CD8-positive, alpha-beta T cell (primary cell): ENCODE measurements at places on chromosomes 5 and 9. TPM values are rescaled to one million over a fixed set of nuclear protein-coding genes. Genes with fewer than 3 reads are reported as not detected.

- no peak for DNase-seq
These were observed 152.9 kb downstream of the PIK3R1 start for GRCh38 chr5:68368311-68369022.

DNA sequence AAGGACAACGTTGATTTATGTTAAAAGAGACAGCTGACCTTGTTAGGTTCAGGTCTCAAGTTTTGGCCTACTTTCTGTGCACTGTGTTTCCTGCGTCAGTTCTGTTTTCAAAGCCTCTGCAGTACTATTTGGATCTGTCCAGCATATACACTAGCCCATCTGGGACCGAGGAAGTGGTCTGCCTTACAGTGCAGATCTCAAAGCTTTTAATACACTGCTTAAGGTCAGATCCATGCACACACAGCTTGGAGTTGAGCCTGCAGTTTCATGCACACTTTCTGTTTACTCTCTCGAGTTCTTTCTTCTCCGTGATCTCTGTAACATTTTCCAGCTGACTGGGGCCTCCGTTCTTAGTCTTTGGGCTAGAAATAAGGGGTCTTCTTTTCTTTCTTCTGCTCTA lies 24.1 kb downstream of the CARTPT start:
- no peak for DNase-seq

GRCh38 chr5:58121391-58121790 lies 338.5 kb downstream of the PLK2 start:
- no peak for DNase-seq

DNA sequence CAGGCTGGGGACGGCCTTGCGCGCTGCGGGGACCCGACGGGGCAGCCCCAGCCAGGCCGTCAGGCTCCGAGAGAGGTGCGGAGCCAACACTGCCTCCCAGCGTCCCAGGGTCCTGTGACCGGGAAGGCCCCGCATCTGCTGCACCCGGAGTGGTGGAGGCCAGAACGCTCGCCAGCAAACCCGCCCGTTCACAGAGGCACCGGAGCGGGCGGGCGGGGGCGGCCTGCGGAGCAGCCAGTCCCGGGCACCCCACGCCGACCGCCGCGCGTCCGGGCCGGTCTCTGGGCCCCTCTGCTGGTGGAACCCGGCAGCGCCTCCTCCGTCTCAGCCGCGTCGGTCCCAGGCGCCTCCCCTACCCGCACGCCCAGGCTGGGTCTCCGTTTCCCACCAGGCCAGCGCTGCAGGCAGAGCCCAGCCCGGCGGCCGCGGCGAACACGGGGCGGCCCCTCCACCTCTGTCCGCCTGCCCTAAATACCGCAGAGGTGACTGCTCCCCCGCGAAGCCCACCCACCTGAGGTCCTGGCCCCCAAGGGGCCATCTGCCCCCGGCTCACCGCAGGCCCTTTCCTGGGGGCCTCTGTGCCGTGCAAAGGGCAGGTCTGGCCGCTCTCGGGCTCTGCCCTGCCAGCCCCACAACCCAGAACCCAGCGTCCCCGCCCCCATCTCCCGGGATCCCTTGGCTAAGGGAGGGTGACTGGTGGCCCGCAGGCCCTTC lies 15.9 kb downstream of the EXD3 start:
- peak; percentile 40 for DNase-seq

Gene SLC34A1
- not detected for total RNA-seq

Gene ZNF366
- not detected for total RNA-seq

DNA sequence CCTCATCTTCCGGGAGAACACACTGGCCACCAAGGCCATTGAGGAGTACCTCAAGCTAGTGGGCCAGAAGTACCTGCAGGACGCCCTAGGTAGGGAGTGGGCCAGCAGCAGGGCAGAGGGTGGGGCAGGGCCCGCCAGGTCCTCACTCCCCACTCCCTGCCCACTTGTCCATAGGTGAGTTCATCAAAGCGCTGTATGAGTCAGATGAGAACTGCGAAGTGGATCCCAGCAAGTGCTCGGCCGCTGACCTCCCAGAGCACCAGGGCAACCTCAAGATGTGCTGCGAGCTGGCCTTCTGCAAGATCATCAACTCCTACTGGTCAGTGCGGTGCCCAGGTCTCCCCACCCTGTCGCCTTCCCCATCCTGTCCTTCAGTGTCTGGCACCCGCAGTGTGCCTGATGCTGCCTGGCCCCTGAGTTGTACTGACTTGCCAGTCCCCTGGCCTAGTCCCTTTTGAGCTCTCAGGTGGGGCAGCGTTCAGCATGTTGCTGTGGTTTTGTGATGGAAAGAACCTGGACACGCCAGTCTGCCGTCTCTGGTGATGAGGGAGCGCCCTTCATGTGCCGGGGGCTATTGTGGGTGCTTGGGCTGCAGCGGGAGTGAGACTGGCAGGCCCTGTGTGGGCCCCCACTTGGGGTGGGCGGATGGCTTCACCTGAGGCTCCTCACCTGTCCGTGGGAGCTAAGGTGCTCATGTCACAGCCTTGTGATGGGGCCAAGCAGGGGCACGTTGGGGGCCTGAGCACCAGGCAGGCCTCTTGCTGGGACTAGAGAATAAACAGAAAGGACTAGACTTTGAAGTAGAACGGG lies 112.3 kb downstream of the DAB2IP start:
- no peak for DNase-seq

Gene TPM2
- 41.5 TPM for total RNA-seq

- DNase-seq, result no peak
These were observed 88.3 kb downstream of the SNCAIP start for GRCh38 chr5:122400341-122400740.

GRCh38 chr9:82275258-82275927 lies 286.8 kb downstream of the SPATA31D1 start:
- no peak for DNase-seq

DNA sequence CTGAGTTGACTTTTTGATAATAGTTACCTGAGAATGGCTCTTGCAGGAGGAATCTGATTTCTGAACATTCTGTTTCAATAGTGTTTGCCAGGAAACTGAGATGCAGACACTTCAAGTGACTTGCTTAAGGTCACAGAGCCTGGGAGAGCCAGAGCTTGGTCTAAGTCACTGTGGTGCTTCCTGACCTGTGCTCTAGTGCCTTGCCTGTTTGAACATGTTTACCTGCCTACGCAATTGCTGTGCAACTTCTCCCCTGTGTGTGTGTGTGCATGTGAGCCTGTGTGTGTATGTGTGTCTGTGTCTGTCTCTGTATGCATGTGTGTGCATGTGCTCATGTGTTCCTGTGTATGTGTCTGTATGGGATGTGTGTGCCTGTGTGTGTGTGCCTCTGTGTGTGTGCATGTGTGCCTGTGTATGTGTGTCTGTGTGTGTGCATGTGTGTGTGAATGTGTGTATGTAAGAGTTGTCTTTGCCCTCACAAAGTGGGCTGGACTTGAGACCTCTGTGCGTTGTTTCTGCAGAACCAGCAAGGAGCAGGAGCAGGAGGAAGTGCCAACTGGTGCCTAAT lies 185.8 kb downstream of the GADD45G start:
- no peak for DNase-seq
